ENCODE measurements at places on chromosomes 5 and 9.

GRCh38 chr5:170092455-170093101, 13.1 kb upstream of the FOXI1 start:
- DNase-seq, result no peak

DNA sequence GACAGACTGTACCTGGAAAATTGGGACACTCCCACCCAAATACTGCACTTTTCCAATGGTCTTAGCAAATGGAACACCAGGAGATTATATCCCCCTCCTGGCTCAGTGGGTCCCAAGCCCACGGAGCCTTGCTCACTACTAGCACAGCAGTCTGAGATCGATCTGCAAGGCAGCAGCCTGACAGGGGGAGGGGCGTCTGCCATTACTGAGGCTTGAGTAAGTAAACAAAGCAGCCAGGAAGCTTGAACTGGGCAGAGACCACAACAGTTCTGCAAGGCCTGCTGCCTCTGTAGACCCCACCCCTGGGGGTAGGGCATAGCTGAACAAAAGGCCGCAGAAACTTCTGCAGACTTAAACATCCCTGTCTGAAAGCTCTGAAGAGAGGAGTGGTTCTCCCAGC, 260.0 kb upstream of the ST8SIA4 start:
- DNase-seq, result no peak

- no peak for DNase-seq
Observed at GRCh38 chr5:169964246-169964645, 16.0 kb downstream of the INSYN2B start.

DNA sequence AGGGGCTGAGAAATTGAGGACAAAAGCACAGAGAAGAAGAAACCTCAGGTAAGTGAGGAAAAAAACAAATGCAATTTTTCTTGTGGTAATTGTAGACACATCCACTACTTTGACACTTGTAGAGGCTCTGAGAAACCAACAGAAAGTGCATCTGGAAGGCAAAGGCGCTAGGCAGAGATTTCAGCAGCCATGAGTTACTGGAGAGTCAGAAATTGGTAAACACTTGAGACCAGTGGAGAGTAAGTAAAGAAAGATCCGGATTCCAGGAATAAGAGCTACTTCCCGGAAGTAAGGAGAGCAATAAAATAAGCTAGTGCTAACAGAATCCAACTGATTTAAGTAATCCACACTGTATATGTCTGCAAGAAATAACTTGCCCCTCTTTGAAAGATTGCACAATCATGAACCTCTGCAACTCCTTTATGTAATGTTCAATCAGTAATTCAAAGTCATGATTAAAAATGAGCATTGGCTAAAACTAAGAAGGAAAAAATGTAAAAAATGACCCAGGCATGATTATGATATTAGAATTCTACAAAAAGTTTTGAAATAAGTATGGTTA, 382.1 kb downstream of the CDH18 start:
- no peak for DNase-seq

- DNase-seq, result no peak
Observed at GRCh38 chr9:125430161-125431011, 168.8 kb downstream of the GAPVD1 start.

GRCh38 chr5:66889524-66889923, 293.3 kb downstream of the MAST4 start:
- no peak for DNase-seq

GRCh38 chr5:168696611-168697010, 117.4 kb upstream of the PANK3 start:
- DNase-seq, result no peak

DNA sequence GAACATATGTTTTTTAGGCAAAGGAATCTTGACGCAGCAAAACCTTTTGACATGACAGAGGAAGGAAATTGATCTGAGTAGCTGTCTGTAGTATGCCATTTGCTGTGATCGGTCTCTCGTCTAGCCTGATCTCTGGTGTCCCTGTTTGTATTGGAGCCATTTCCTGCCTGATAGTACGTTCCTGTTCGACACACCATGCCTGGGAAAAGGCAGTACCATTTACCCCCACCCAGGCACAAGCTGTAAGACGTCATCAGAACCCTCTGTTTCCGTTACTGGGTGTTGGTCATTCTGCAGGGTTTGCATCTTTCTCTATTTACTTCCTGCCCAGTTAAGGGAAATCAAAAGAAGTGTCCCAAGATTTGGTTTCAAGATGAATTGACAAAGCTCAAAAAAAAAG, 129.7 kb downstream of the CEMIP2 start:
- peak; percentile 68 for DNase-seq

DNA sequence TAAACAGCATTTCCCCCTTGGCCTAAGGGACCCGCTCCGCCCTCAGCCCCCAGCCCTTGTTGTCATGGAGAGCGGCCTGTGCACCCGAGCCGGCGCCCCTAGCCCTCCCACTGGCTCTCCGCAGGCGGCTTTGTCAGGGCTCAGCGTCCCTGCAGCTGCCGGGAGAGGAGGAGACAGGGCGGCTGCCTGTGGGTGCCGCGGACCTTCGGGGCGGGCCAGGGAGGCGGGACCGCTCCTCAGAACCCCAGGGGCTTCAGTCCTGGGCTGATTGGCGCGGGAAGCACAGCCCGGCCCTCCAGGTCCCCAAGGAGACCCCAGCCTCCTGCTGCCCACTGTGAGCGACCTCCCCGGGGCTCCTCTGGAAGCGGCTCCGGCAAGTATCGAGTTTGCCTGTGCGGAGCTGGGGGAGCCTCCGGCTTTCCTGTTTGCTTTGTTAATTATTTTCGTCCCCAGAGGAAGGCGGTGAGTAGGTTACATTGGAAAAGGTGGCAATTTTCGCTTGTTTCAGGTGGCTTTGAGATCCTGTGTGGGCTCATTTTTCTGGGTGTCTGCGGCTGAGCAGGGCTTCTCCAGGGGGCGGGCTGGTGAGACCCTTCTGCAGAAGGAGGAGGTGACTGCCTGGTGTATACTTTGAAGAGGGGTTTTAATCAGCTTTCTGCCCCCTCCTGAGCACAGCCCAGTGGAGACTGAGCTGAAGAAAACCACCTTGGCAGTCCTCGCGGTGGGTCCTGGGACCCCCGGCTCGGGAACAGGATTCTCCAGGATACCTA, at the start of gene FGD3:
Gene FGD3, plus strand, starts transcription at position 256 of the 770 bp plus-strand sequence. CDS start 28,734 bp downstream, outside the sequence.
- DNase-seq, result peak; percentile 39

DNA sequence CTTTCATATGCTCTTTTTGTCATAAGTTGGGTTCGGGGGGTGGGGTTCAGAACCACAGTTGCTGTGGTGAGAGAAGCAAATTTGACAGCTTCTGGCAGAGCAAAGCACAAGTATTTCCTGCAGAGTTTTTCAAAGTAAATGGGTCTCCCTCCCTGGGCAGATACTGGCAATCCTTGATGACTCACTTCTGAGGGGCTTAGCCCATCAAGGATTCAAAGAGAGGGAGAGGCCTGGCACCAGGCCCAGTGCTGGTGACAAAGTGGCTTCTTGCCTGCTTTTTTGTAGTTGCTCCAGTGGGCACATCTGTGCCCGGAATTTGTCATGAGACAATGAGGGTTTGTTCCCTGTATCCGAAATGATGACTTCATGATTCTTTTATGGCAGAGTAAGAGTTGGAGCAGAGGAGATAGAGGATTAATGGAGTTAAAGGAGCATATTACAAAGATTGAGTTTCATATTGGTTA, 46.6 kb upstream of the TNC start:
- no peak for DNase-seq

DNA sequence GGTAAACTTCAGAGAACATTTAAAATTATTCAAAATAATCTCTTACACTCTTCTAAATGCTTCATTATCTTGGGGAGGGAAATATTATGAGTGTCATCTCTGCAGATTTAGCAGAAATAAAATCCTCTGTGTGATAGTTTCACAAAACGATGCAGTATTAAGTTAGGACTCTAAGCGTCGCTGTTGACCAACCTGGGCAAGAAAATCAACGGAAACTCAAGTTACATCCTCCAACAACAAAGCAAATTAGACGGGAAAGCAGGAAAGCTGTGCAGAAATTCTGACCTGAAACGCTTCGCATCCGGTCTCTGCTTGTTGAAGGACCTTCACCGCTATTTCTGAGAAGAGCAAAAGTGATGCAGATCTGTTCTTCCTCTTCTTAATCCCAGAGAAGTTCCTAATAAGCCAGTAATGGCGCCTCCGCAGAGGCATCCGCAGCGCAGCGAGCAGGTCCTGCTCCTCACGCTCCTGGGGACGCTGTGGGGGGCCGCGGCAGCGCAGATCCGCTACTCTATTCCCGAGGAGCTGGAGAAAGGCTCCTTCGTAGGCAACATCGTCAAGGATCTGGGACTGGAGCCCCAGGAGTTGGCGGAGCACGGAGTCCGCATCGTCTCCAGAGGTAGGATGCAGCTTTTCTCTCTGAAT, at the start of gene PCDHGA6:
Gene PCDHGA6, plus strand, starts transcription at position 219 of the 645 bp plus-strand sequence. Its CDS starts 193 bp downstream, at position 412.
- no peak for DNase-seq

- DNase-seq, result no peak
Observed at GRCh38 chr5:159697530-159697929, 218.8 kb upstream of the ADRA1B start.

GRCh38 chr5:15695215-15695731, 195.3 kb downstream of the FBXL7 start:
- DNase-seq, result no peak

- no peak for DNase-seq
Observed at GRCh38 chr9:118670011-118670953, 699.0 kb downstream of the BRINP1 start.

DNA sequence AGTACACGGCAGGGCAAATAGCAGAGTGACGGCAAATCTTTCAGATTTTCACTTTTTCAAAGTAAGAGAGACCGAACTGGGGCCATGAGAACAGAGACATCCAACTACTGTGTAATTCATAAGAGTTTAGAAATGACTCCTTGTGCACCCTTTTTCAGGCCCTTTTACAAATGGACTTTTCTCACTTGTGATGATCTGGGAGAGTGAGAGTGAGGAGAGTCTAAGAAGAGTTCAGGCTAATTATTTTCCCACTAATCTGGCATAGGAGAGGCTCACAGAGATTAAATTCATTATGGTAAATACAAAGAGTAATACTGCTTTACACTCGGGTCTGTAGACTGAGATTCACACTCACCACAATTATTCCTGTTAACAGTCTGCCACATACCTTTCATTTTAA, 880 bp upstream of the CCNG1 start:
- no peak for DNase-seq

GRCh38 chr5:125655156-125655555, 768.1 kb upstream of the GRAMD2B start:
- DNase-seq, result no peak

DNA sequence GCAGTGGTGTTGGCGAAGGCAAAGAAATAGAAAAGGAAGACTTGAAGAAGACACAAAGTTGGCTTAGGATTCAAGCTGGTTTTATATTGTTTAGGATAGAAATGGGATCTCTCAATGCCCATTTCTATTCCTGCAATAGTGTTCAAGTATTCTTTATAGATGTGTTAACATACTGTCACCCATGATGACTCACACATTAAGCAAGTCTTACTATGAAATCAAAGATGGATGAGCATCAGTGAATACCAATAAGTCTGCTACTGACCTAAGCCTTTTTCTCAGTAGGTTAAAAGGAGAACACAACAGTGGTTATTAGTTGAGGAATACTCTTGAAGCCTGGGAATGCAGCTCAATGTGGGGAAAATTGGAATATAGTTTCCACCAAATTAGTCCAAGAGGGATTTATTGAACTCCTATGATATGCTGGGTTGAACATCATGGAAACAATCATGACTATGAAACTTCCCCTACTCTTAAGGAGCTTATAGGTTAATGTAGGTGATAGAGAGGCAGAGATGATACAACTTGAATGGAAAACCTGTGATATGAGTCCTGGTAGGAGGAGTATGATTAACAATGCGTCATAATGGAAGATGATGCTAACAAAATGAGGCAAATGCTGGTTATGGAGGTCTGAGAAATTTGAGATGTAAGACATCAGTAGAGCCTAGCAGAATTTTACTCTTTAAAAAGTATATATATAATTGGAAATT, 417.1 kb upstream of the DAP start:
- DNase-seq, result no peak

- DNase-seq, result peak; percentile 52
Observed at GRCh38 chr9:108478431-108479332, 377.1 kb downstream of the ACTL7B start.

DNA sequence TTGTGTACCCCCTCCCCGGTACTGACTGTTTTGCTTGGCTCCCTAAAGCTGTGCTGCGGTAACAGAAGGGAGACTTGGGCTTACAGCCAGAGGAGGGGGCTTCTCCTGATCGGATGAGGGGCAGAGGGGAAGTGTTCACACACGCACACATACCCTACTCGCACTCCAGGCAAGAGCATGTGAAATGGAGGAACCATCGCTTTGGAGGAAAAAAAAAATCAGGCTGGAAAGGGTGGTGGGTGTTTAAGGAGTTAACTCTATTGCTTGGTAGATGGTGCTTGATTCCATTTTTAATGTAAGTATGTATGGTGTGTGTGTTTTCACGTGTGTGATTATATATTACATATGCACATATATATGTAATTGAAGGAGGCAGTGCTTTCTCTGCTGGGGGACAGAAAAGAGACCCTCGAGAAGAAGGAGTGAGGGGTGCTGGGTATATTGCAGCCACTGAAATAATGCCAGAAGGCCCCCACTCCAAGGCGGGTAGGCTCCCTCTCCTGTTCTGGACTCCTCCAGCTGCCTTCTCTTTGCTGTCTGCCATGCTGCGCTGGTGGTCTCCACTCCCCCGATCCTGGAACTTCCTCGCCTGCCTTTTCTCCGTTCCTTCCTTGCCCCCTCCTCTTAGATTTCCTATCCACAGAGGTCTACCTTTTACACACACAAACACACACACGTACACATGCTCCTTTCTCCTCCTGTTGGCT, 721 bp downstream of the GRIA1 start:
- no peak for DNase-seq

DNA sequence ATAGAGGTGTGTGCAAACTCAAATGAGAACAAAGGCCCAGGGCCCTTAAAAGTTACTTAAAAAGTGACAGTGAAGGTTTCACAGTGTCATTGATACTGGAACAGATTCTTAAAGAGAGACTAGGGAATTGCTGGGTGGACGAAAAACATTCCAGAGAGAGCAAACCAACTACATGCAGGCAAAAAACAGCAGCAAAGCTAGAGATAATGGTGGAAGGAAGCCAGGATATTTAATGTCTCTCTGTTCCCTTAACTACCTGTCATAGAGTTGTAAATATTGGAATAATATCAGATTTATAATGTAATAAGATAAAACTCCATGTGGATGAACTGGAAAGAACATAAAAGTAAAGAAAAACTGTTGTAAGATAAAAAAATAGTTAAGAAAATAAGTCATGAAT, 508.6 kb downstream of the TAF11L14 start:
- no peak for DNase-seq

DNA sequence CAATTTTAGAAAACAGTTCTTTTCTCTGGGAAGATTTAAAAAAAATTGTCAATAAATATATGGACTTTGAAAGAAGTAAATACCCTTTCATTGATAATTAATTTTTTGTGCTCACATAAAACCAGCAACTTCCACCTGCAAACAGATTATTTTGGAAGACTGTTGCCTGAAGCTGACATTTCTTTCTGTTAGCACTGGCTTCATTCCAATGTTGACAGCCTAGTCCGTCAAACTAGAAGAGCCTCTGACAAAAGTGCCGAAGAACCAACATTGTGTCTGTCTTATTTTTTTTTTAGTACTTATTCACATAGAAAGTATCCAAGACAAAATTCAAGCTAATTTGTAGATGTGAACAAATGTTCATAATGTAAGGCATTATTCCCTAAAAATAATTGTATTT, 108.6 kb upstream of the TMEM161B start:
- no peak for DNase-seq
